NCI-H774 (cell line): ENCODE measurements at places on chromosomes 13 and 19.

- DNase-seq: no peak
Measured at GRCh38 chr19:41441321-41441945, 1.5 kb upstream of the ERICH4 start.

DNA sequence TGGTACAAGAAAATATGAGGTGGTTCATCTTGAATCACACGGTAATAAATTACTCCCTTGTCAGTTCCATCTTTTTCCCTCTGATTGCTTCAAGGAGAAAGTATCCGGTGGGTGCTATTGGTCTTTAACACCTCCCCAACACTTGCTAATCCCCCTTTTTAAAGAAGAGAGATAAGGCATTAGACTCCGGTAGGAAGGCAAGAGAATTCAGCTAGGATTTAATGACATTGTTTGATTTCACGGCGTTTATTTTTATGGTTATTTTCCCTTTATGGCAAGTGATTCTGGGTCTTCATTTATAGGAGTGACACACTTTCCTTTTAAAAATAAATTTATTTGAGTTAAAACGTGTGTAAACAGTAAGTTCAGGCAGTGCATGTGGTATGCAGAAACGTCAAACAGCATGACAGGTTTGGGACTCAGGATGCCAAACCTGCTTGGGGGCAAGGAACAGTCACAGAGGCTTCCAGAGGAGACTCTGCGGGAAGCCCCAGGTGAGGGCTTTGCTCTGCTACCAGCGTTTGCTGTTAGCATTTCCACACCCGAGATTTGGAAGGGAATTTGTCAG, 36.5 kb downstream of the TSHZ3 start:
- no peak for DNase-seq

- DNase-seq: no peak
Measured at GRCh38 chr19:49812452-49812996, 568 bp downstream of the FUZ start.

DNA sequence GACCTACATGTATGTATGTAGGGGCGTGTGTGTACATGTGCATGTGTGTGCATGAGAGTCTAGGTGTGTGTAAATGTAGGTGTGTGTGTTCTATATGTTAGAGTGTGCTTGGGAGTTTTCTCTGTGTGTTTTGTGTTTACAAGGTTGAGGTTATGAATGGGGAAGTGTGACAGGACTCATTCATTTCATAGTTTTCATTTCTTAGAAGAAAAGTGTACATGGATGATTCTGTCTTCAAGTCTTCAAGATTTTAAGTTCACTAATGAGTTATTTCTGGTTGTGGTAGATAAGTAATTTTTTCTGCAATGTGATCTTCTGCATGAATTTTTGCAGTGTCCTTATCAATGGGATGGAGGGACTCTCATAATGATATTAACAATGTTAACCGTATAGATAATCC, 118.2 kb upstream of the SLC10A2 start:
- DNase-seq: no peak
